ENCODE measurements at places on chromosomes 7 and 10. TPM values are rescaled to one million over a fixed set of nuclear protein-coding genes. Genes with fewer than 3 reads are reported as not detected.

ADCY1 gene
- total RNA-seq, result 0.49 TPM

OR13A1 gene
- not detected for total RNA-seq

GRID1 gene
- total RNA-seq, result not detected

HTRA1 gene
- total RNA-seq, result 123 TPM

ABCA13 gene
- total RNA-seq, result not detected

DNAJC12 gene
- 9.4 TPM for total RNA-seq

DYNC1I1 gene
- total RNA-seq, result 0.81 TPM

PRRT4 gene
- total RNA-seq, result 1.8 TPM

Data from cardiac atrium fibroblast (primary cell).